ENCODE measurements at places on chromosomes 7 and 10.
A peak's percentile ranks its signal among the peaks of the same experiment; 100 is the strongest.

GRCh38 chr7:99505324-99505662 is 831 bp downstream of the ZKSCAN5 start:
- DNase-seq: peak; percentile 8

- DNase-seq: no peak
Observed at GRCh38 chr10:92530421-92530820, 43.5 kb downstream of the IDE start.

- no peak for DNase-seq
Observed at GRCh38 chr10:71528371-71529206, 131.9 kb downstream of the CDH23 start.

DNA sequence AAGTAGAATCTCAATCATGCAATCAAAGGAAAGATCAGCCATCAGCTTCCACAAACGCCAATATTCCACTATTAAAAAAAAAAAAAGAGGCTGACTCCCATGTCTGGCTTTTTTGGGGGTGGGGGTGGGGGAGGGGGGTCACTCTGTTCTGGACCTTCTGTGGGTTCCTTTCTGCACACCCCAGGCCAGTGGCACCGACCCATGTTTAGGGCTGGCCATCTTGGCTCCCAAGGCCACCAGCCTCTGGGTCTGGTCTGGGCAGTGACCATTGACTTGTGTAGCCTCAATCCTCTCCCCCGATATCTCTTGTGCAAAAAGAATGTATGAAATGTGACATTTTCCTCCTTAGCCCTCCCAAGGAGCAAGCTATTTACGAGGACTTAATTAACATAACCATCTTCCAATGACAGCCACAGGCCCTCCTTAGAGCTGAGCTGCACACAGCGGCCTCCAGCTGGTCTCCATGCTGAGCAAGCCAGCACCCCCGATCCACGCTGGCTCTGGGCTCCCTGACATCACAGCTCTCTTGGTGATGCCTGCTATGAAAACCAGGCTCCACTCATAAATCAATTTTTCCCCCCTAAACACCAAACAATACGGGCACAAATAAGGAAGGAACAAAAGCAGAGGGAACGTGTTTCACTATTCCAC is 100.1 kb downstream of the ZRANB1 start:
- DNase-seq: no peak

GRCh38 chr7:101179117-101179516 is 976 bp downstream of the NAT16 start:
- DNase-seq: no peak

GRCh38 chr7:152516216-152516615 is 80.4 kb upstream of the KMT2C start:
- no peak for DNase-seq

Data from bronchial epithelial cell (primary cell).